Foreskin keratinocyte (primary cell): ENCODE measurements at places on chromosomes 5 and 9. TPM values are rescaled to one million over a fixed set of nuclear protein-coding genes. Genes with fewer than 3 reads are reported as not detected.

The PPP6C gene
- 30.0 and 30.1 TPM in 2 replicates for total RNA-seq

The LRRTM2 gene
- total RNA-seq, result not detected in 2 replicates

The EIF4EBP3 gene
- 2.5 and 4.4 TPM in 2 replicates for total RNA-seq

The PRR16 gene
- 0.07 TPM in 1 of 2 replicates, not detected in the other for total RNA-seq

The IL5 gene
- total RNA-seq, result not detected in 2 replicates

The SPINK5 gene
- total RNA-seq, result 0.75 and 1.1 TPM in 2 replicates

The FOXD4L4 gene
- total RNA-seq, result not detected in 2 replicates

The SPATA31D4 gene
- total RNA-seq, result not detected in 2 replicates

The SRD5A1 gene
- 13.5 and 14.2 TPM in 2 replicates for total RNA-seq

The OLFML2A gene
- total RNA-seq, result 1.3 and 3.1 TPM in 2 replicates

The IFNK gene
- 55.8 and 72.0 TPM in 2 replicates for total RNA-seq

The NR2F1-AS1 gene
- not detected in 2 replicates for total RNA-seq

The TRPM6 gene
- 0.28 and 0.41 TPM in 2 replicates for total RNA-seq

The PRR7 gene
- 2.4 and 3.0 TPM in 2 replicates for total RNA-seq

The FOXD1 gene
- total RNA-seq, result 28.0 and 30.9 TPM in 2 replicates

The SCGB3A2 gene
- not detected in 2 replicates for total RNA-seq

The LCNL1 gene
- not detected in 2 replicates for total RNA-seq

The IL6ST gene
- 78.4 and 86.4 TPM in 2 replicates for total RNA-seq

The FGFR4 gene
- 5.5 and 8.3 TPM in 2 replicates for total RNA-seq

The FGF10 gene
- total RNA-seq, result not detected in 2 replicates

The LRRC19 gene
- not detected in 2 replicates for total RNA-seq

The PKN3 gene
- total RNA-seq, result 7.1 and 9.3 TPM in 2 replicates

The PCDH1 gene
- total RNA-seq, result 2.2 and 12.1 TPM in 2 replicates

The PCDHGB2 gene
- total RNA-seq, result under 0.01 and 0.17 TPM in 2 replicates

The RNF183 gene
- not detected in 2 replicates for total RNA-seq

The PCDHB12 gene
- not detected in 2 replicates for total RNA-seq

The BTNL8 gene
- total RNA-seq, result not detected in 2 replicates

The OR1J2 gene
- not detected in 2 replicates for total RNA-seq

The PCDHGA1 gene
- 0.04 TPM in 1 of 2 replicates, not detected in the other for total RNA-seq

The DTWD2 gene
- 3.3 and 4.1 TPM in 2 replicates for total RNA-seq

The ATP10B gene
- total RNA-seq, result under 0.01 TPM in 1 of 2 replicates, not detected in the other

The BICD2 gene
- 60.0 and 66.3 TPM in 2 replicates for total RNA-seq

The LIFR gene
- 0.65 and 0.92 TPM in 2 replicates for total RNA-seq

The SARDH gene
- total RNA-seq, result not detected in 2 replicates

The PCDHB15 gene
- 0.04 and 0.17 TPM in 2 replicates for total RNA-seq

The ZNF608 gene
- 2.3 and 3.1 TPM in 2 replicates for total RNA-seq

The SLC34A1 gene
- total RNA-seq, result not detected in 2 replicates
